ENCODE measurements at places on chromosomes 7 and 10.
A peak's percentile ranks its signal among the peaks of the same experiment; 100 is the strongest.

GRCh38 chr7:38425509-38425908, 152.1 kb upstream of the TARP start:
- no peak for DNase-seq

DNA sequence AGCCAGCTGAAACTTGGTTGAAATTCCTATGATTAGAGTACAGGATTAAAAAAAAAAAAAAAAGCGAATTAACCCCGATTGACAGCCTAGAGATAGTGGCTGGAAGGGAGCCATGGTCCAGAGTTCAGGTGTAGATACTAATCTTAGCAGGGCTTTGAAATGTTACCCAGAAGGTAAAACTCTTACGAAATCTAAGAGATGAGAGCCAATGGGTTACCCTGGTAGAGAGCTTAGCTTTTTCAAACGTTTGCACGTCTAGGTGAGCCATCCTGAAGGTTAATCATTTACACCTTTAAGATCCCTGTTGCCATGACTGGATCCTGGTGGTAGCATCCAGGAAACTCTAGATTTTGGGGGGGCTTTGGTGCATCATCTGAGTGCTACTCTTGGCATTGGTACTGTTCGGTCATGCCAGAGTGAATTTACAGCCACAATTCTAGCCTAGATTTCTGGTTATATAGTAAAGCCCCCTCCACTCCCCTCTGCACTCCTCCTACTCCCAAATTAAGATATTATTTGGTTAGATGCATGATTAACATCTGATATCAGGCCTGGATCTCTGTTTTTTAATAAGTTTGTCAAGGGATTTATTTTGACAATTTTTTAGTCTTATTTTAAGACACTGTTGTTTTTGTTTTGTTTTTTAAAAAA, 1.2 kb downstream of the AGFG2 start:
- DNase-seq = no peak

DNA sequence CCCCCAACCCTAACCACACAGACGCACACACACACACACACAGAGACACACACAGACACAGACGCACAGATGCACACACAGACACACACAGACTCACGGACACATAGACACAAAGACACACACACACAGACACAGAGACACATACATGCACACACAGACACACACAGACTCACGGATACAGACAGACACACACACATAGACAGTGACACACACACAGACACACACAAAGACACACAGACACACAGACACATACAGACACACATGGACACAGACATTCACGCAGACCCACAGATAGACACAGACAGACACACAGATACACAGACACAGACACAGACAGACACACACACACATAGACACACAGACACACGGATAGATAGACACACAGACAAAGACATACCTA, 2.1 kb downstream of the CALML5 start:
- DNase-seq = no peak

- DNase-seq = peak; percentile 24
These were observed 266.3 kb downstream of the DIP2C start for GRCh38 chr10:423178-423577.

DNA sequence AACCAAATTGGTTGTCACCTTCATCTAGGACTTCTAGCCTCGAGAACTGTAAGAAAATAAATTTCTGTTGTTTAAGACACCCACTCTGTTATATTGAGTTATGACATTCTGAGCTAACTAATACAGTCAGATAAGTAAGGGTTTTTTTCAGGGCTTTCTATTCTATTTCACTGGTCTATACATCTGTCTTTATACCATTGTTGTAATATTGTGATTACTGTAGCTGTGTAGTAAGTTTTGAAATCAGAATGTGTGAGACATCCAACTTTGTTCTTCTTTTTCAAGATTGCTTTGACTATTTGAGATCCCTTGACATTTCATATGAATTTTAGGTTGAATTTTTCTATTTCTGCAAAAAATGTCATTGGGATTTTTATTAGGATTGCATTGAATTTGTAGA, 7.5 kb downstream of the IFIT1 start:
- DNase-seq = no peak

GRCh38 chr10:71618176-71618575, 101.4 kb downstream of the C10orf105 start:
- DNase-seq = no peak

DNA sequence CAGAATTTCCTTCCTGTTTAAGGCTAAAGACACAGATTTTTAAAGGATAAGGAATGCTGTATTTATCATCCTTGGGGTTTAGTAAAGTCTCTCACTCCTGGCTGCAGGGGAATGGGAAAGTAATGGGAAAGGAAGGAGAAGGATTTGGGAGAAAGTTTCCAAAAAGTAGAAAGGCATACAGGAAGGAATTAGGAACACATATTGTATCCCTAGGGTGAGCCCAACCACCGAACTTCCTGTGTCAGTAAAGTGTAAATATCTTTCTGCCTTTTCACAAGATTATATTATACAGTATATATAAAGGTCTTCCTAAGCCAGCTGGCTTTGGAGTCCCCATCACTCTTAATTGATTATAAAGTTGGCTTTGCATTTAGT, 12.0 kb upstream of the UBE2D1 start:
- no peak for DNase-seq

DNA sequence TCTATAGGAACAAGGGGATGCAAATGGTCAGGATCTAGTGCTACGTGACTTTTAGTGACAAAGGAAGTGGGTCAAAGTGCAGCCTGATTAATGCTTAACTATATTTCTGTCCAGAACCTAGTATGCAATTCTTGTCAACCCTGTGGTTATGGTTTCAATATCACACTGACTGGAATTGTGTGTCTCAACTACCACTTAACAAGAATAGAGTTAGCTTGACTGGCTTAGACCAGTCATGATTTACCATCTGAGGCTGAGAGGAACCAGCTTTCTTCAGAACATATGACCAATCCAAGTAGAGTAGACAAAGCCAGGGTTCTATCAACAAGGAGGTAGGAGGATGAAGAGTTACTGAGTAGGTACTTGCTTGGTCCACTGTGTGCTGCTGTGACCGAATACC, 54.4 kb downstream of the MYPN start:
- no peak for DNase-seq

GRCh38 chr7:12303495-12303894, 92.4 kb downstream of the TMEM106B start:
- peak; percentile 18 for DNase-seq

DNA sequence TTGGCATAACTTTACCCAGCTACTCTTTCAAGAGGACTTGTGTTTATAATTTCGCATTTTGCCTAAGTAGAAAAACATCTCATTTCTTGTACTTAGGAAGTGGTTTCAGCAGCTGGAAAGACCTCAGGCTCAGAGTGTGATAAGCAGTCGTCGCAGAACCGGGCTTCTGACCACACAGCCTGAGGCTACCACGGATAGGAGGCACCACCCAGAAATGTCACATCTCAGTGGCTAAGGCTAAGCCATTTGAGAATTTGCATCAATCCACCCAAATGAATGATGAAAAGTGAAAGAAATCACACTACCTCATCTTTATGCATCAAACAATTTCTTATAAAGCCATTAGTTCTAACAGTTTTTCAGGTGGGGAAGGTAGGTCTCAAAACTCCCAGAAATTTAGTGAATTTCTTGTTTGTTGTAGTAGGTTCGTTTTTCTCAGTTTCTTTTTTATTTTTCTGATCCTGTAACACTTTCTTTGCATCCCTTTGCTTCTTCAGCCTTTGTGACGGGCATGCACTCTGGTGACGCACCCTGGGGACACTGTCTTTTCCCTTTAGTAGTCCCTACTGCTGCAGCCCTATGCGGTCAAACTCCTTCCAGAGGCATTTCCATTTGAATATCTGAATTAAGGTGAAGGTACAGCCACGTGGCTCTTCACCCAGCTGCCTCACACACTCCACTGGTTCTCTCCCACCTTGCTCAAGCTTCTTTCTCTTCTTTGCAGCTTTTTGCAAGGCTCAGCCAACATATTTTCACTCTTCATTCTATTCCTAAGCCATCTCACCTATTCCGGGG, 68.5 kb downstream of the MAP3K8 start:
- no peak for DNase-seq

DNA sequence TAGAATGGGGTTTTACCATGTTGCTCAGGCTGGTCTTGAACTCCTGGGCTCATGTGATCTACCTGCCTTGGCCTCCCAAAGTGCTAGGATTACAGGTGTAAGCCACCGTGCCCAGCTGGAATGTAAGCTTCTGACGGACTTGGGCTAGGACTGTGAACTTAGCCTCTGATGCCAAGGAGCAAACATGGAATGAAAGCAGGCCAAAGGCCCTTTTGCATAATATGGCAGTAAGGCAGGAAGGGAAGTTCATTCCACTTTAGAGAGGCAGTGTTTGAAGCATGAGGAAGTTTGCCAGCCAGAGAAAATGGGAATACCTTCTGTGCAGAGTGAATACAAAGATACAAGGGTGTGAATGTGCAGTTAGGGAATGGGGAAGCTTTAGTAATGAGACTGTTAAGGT, 20.3 kb downstream of the VCL start:
- DNase-seq = no peak

- DNase-seq = no peak
These were observed 72.7 kb downstream of the PTPRE start for GRCh38 chr10:127979566-127979965.

GRCh38 chr7:77862691-77863090, 64.1 kb downstream of the PHTF2 start:
- no peak for DNase-seq

DNA sequence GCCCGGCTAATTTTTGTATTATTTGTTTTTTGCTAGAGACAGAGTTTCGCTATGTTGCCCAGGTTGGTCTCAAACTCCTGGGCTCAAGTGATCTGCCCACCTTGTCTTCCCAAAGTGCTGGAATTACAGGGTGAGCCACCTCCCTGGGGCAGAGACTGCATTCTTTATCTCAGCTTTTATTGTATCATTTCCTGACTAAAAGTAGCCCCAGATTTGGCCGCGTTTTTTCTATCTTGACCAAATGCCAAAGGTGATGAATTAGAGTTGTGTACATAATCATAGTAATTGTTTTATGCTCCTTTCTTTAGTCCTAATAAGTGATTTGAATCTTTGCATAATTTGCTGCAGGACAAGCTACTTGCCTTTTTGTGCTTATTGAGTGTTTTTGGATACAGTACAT, 3.1 kb upstream of the SMNDC1 start:
- DNase-seq = no peak

- no peak for DNase-seq
These were observed 14.5 kb upstream of the ANAPC16 start for GRCh38 chr10:72201293-72201692.

DNA sequence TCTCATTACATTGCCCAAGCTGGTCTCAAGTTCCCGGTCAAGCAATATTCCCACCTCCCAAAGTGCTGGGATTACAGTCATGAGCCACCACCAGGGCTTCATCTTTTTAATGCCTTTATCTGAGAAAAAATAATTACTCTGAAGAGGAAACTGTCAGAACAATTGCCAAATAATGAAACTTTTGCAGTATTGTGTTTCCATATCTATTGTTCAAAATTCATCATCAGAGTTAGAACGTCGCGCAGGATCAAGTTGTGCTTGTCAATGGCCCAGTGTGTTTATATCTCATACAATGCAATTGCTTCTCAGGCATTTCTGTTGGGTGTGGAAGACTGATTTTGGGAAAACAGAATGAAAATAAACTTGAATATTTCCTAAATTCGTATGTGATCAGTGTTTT, 143.1 kb downstream of the ARID5B start:
- DNase-seq = no peak

GRCh38 chr7:49707891-49708290, 65.5 kb upstream of the VWC2 start:
- no peak for DNase-seq

- no peak for DNase-seq
These were observed 550 bp upstream of the CALU start for GRCh38 chr7:128738570-128739047.

DNA sequence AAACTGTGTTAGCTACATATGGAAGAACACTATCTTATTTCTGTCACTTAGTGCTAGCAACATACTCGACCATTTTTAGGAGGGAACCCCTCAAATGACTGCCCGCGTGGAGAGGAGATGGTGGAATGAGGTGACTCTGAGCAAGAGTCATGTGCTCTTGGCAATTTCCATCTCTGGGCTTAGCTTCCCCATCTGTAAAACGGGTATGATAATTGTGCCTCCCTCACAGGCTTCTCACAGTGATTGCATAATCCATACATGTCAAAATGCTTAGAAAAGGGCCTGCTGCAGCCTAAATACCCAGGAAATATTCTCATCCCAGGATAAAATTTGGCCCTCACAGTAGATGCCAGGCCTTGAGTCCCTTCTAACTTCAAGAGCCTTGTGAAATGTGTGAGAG, 86.6 kb downstream of the WDFY4 start:
- DNase-seq = no peak

DNA sequence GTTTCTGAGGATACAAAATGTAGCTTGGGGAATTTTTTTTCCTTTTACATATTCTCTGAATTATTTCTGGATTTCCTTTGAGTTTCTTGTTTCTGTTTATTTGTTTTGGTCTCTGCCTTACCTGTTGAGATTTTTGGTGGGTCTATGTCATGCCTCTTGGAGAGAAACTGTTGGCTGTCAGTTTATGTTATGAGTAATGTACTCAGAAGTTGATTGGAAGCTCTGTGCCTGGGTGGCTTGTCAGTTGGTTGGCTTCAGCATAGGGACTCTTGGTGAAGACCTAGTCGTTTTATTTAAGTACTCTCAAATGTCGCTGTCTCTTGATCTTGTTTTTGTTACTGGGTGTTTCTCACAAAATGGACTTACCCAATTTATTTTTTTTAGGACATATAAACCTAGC, 132.4 kb downstream of the CDK14 start:
- no peak for DNase-seq

DNA sequence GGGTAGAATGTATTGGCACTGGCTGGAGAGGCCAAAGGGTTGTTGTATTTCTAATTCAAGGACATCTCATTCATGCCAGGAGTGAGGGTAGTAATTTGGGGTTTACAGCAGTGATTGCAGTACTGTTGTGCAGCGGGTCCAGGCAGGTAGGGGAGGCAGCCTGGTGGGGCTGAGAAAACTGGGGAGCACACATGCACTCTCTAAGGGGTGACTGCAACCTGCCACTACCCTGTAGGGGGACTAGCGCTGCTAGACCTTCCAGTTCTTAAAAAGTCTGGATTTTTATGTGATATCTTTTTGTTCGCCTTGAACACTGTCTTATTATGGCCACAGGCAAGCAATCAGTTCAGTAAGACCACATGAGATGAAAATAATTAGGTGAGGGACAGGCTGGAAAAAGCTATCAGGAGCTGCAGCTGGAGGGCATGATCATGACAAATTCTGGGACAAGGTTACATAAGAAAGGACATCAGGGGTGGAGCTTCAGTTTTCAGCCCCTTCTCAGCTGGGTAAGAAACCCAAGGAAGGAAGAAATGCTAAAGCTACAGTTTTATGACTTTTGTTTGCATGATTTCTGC, 149.0 kb downstream of the ARHGAP21 start:
- no peak for DNase-seq

GRCh38 chr7:100169147-100169850, 882 bp upstream of the GAL3ST4 start:
- DNase-seq = no peak
